ENCODE measurements at places on chromosomes 1 and 21. TPM values are rescaled to one million over a fixed set of nuclear protein-coding genes. Genes with fewer than 3 reads are reported as not detected.

GRCh38 chr1:115089420-115090185 lies at the start of gene TSPAN2:
TSS of gene TSPAN2 (minus strand) at chr1:115089503. CDS start at chr1:115089432, 71 bp downstream.
- DNase-seq = peak; percentile 70

GRCh38 chr1:182764029-182764727 lies 25.4 kb upstream of the NPL start:
- DNase-seq = no peak

GRCh38 chr1:193677874-193678273 lies 491.5 kb upstream of the B3GALT2 start:
- DNase-seq = no peak

Gene PCAT6
- 0.69 TPM for total RNA-seq

Gene LEMD1
- total RNA-seq = not detected

DNA sequence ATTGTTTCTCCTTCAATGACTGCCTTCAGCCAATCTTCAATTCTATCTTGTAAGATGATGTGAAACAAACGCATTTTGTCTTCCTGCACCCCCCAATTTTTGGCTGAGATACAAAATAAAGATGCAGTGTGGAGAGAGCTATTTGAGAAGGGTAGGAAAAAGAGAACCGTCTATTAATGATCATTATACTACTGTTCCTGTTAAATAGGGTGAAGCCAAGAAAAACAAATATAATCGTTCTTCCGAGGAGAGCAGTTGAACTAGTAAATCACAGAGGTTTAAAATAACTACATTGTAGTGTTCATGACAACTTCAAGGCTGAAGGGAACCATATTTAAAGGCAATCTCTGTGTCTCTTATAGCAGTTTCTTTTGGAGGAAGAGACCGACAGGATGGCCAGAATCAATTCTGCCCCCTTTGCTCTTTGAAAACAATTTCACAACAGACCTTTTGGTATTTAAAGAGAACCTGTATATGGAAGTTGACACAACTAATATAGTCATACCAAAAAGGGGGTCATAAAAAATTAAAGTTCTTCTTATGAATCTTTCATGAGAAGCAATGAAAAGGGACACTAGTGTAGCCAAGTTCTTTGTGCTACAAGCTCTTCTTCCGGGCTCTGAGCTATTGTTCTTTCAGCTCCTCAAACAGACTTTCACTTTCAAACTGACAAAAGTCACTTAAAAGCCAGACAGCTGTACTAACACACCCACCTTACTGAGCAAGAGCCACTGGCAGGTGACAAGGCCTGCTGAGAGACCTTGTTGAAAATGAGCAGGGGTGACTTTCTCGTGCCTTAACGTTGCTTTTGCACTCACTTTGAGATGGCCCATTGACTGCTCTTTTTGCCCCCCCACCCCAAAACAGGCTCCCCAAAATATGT lies 30.9 kb downstream of the PROX1 start:
- DNase-seq = no peak

- DNase-seq = no peak
Observed at GRCh38 chr1:171850651-171851350, 9.5 kb downstream of the DNM3 start.

DNA sequence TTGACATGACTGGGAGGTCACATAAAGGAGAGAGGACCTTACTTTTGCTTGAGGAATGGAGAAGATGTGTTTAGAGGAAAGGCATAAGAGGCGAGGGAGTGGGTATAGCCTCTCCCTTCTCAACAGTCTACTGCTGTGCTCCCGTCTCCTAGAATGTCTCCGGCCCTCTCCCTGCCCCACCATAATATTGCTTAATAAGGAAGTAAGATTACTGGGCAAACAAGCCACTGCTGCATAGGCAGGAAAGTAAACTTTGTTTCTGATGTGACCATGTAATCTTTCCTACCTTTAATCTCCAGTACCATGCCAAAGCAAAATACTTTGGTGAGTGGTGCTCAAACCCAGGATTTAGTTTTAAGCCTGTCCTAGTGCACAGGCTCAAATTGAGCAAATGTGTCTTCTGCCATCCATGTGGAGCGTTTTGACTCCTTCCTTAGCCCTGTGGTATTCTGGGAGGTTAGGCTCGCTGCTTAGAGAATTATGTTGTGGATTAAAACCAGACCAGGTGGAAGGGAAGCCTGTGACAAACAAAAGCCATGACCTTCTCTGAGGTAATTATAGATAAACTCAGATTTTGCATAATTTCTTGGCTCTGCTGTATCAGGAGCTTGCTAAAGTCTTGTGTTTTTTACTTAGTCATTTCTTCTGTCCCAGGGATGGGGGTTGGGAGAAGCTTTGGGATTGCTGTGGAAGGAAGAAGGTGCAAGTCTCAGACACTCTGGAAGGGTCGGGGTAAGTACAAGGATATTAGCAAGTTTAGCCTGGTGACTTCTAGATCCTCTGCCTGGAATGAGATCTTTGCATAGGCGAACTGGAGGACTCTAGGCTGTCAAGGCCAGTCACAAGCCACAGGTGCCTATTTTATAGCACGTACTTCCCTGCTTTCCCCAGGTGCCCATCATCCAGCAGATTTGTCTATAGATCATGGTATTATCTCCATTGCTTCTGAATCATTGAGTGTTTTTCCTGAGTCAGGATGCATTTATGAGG lies 34.5 kb upstream of the DIPK1A start:
- DNase-seq = peak; percentile 53

Gene AGBL4
- total RNA-seq = 0.46 TPM

Gene PTGFRN
- 74.4 TPM for total RNA-seq

- no peak for DNase-seq
Observed at GRCh38 chr21:43735236-43736091, 16.5 kb downstream of the PDXK start.

GRCh38 chr1:72481420-72481970 lies 199.2 kb upstream of the NEGR1 start:
- DNase-seq = no peak

DNA sequence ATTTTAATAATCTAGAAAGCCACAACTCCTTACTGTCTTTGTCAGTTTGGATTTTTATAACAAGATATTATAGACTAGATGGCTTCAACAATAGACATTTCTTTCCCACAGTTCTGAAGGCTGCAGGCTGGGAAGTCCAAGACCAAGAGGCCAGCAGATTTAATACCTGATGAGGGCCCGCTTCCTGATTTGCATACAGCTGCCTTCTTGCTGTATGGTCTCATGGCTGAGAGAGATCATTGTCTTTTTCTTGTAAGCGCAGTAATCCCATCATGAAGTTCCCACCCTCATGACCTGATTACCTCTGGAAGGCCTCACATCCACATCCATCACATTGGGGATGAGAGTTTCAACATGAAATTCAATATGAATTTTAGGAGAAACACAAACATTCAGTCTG lies 9.8 kb downstream of the RPS6KC1 start:
- no peak for DNase-seq

GRCh38 chr1:68703921-68704354 lies 207.1 kb upstream of the DEPDC1 start:
- no peak for DNase-seq

- DNase-seq = no peak
Observed at GRCh38 chr1:66261364-66261763, 272.6 kb upstream of the SGIP1 start.

Gene SUSD4
- 0.43 TPM for total RNA-seq

GRCh38 chr1:248691567-248692155 lies 10.9 kb downstream of the OR14I1 start:
- DNase-seq = no peak

Gene F11R
- 157 TPM for total RNA-seq

- no peak for DNase-seq
Observed at GRCh38 chr1:54857141-54857540, 29.9 kb downstream of the DHCR24 start.

GRCh38 chr1:72105201-72105600 lies 177.1 kb downstream of the NEGR1 start:
- no peak for DNase-seq

- DNase-seq = no peak
Observed at GRCh38 chr1:44848456-44849181, 5.6 kb upstream of the PTCH2 start.

Gene FTCD
- total RNA-seq = not detected

- DNase-seq = no peak
Observed at GRCh38 chr1:29736582-29737188, 500.4 kb downstream of the PTPRU start.

- no peak for DNase-seq
Observed at GRCh38 chr1:7177438-7178146, 392.3 kb downstream of the CAMTA1 start.

- DNase-seq = no peak
Observed at GRCh38 chr1:62177621-62178020, 17.0 kb upstream of the L1TD1 start.

GRCh38 chr1:187465441-187465840 lies 636.7 kb downstream of the PLA2G4A start:
- DNase-seq = no peak

DNA sequence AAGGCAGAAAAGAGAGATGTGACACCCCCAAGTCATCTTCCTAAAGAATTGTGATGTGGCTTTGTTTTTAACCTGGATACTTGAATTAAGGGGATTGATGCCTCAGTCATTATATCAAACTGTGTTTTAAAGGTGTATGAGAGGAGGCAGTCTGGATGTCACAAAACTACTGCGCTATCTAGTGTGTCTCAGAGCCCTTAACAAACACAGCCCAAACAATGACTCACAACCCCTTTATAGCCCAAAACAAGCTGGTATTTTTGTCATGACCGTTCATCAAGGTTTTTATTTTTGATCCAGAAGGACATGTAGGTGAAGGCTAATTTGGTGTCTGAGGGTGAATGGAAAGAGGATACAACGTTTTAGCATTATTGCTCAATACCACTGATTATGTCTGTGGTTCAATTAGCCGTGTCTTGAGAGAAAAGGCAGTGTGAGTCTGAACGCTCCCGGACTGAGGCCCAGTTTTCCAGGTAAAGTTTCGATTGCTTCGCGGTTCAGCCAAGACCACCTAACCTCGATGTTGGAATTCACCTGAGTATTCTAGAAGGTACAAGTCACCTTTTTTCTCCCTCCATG lies 71.6 kb downstream of the SGIP1 start:
- DNase-seq = no peak

GRCh38 chr1:82799261-82799660 lies 998.5 kb downstream of the ADGRL2 start:
- no peak for DNase-seq

DNA sequence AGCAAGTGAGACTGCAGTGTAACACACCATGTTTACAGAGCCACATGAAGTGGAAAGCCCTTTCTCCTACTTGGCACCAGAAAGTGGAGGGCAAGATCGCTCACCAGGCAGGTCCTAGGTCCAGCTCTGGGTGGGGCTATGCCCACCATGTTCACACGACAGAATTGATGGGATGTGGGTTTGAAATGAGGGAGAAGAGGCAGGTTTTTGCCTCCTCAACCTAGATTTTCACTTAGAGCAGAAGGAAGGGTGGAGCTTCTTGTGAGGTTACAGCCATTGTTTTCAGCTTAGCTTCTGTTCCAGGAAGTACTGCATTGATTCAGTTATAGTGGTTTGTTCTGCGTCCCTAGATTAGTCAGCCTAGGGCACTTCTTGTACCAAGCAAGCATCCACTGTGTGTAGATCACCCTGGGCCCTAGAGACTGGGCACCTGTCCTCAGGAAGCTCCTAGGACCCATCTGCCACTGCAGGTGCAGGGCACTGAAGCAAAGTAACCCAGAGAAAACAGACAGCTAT lies 2.3 kb downstream of the CD53 start:
- DNase-seq = peak; percentile 49

- DNase-seq = no peak
Observed at GRCh38 chr1:99217599-99217998, 46.7 kb upstream of the PLPPR4 start.

Gene SLC35F3
- total RNA-seq = 0.17 TPM

- DNase-seq = no peak
Observed at GRCh38 chr1:70003211-70003908, 202.0 kb downstream of the LRRC40 start.

DNA sequence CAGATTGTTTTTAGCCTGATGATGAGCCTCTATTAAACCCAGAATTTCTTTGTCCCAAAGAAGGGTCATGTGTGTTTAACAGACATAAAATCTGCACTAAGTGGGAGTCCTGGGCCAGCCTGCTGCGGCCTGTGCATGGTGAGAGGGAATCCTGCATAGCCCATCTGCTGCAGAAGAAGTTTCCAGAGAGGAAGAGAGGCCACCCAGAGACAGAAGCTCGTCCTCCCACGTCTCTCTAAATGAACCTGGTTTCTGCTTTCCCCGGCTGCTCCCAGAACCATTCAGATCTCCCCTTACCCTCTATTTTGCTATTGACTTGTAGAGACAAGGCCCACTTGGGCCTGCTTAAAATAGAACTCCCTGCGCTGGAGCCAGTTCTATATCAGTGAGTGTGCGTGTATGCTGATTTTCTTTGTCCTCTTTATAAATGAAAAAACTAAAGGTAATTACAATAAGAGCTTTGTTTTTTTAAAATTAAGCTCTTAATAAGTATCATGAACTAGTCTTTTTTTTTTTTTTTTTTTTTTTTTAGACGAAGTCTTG lies 142.8 kb upstream of the RAB4A start:
- no peak for DNase-seq

GRCh38 chr1:183989604-183990003 lies 47.9 kb downstream of the COLGALT2 start:
- DNase-seq = no peak

Gene MCOLN2
- 101 TPM for total RNA-seq

Gene GPBP1L1
- 167 TPM for total RNA-seq

Gene HEYL
- total RNA-seq = 3.5 TPM

Data from mucosa of descending colon (tissue), 3 donors.